ENCODE measurements at places on chromosomes 2 and 18. TPM values are rescaled to one million over a fixed set of nuclear protein-coding genes. Genes with fewer than 3 reads are reported as not detected.

Gene CELF4
- total RNA-seq: not detected

Gene SCTR
- total RNA-seq: 0.18 TPM

Gene CAB39
- total RNA-seq: 85.2 TPM

Gene MC2R
- not detected for total RNA-seq

Gene SIX3
- total RNA-seq: not detected

Gene DPP4
- 1.8 TPM for total RNA-seq

Gene PTH2R
- total RNA-seq: 0.55 TPM

GRCh38 chr2:168338292-168338691, 90.9 kb upstream of the STK39 start:
- H3K27ac ChIP-seq: no peak overlapping the region
- H3K4me1 ChIP-seq: no peaks in the 10 kb centered on the region
- no peaks in the 10 kb centered on the region for H3K36me3 ChIP-seq
- no peak for DNase-seq
- no peak overlapping the region for H3K4me3 ChIP-seq
- no peaks in the 10 kb centered on the region for H3K27me3 ChIP-seq

DNA sequence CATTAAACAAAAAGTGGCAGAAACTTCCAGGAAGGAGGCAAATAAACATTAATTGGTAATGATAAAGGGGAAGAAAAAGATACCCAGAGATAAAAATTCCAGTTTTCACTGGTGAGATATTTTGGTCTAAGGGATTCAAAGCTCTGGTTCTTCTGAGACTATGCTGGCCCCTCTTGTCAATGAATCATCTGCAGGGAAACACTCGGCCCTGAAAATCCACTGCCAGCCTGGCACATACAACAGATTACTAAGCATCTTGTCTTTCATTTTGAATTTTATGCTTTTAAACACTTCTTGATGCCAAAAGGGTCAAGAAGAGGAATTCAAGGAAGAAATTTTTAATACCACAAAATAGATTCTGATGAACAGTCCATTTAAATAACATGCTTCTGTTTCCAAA, 1603.8 kb upstream of the ZEB2 start:
- DNase-seq: no peak
- H3K27me3 ChIP-seq: no peaks in the 10 kb centered on the region
- no peaks in the 10 kb centered on the region for H3K36me3 ChIP-seq
- H3K27ac ChIP-seq: no peak overlapping the region
- H3K4me3 ChIP-seq: no peak overlapping the region

DNA sequence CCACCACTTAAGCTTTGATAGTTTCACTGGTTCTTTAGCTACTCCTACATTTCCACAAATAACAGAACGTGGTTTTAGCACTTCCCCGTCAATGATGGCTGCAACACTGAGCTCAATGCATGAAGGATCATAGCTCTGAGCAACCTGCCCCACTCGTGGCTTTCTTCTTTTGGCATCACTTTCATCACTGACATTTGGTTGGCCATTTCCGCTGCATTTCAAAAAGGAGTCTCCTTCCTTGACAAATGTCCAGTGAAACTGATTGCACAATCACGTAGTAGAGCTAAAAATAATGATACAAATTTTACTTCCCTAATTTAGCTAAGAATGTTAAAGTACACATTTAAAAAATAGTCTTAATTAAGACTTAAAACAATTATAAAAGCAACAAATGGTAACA, 205.2 kb upstream of the HDAC4 start:
- no peaks in the 10 kb centered on the region for H3K4me1 ChIP-seq
- H3K4me3 ChIP-seq: no peak overlapping the region
- no peak overlapping the region for H3K27ac ChIP-seq
- H3K36me3 ChIP-seq: no peaks in the 10 kb centered on the region
- peaks cover 38% of the 10 kb centered on the region for H3K27me3 ChIP-seq

- peak within 1 kb of the TSS; percentile 78 for H3K4me3 ChIP-seq
- H3K27ac ChIP-seq: peak within 1 kb of the TSS; percentile 95
- H3K36me3 ChIP-seq: no peaks in the 10 kb centered on the region
Measured at GRCh38 chr2:162318328-162319180, at the start of gene IFIH1. IFIH1 (minus strand) TSS chr2:162318684; CDS start chr2:162318307, 377 bp downstream.

GRCh38 chr2:40282428-40282827, 169.5 kb downstream of the SLC8A1 start:
- DNase-seq: no peak
- H3K4me1 ChIP-seq: no peaks in the 10 kb centered on the region
- H3K27me3 ChIP-seq: no peaks in the 10 kb centered on the region

GRCh38 chr18:38368886-38369285, 803.3 kb upstream of the CELF4 start:
- H3K36me3 ChIP-seq: no peaks in the 10 kb centered on the region
- no peak overlapping the region for H3K27ac ChIP-seq
- DNase-seq: no peak

- no peak overlapping the region for H3K27ac ChIP-seq
- no peaks in the 10 kb centered on the region for H3K27me3 ChIP-seq
- H3K4me3 ChIP-seq: no peak overlapping the region
- DNase-seq: no peak
- no peaks in the 10 kb centered on the region for H3K36me3 ChIP-seq
Measured at GRCh38 chr2:192828947-192829346, 634.2 kb upstream of the TMEFF2 start.

- H3K27ac ChIP-seq: no peak overlapping the region
- no peak for DNase-seq
- H3K27me3 ChIP-seq: no peaks in the 10 kb centered on the region
- no peaks in the 10 kb centered on the region for H3K36me3 ChIP-seq
Measured at GRCh38 chr2:169119851-169120250, 50.5 kb downstream of the DHRS9 start.

GRCh38 chr18:60372596-60372995, at the start of gene MC4R:
MC4R (minus strand) TSS chr18:60372775; CDS start chr18:60372349, 426 bp downstream.
- no peaks in the 10 kb centered on the region for H3K4me1 ChIP-seq
- peak; percentile 83 for DNase-seq
- peak within 1 kb of the TSS; percentile 0 for H3K4me3 ChIP-seq
- no peaks in the 10 kb centered on the region for H3K27me3 ChIP-seq
- H3K36me3 ChIP-seq: no peaks in the 10 kb centered on the region

GRCh38 chr2:232838406-232838874, 31.6 kb upstream of the SNORC start:
- H3K36me3 ChIP-seq: peaks cover 86% of the 10 kb centered on the region
- peaks cover 15% of the 10 kb centered on the region for H3K4me1 ChIP-seq
- H3K4me3 ChIP-seq: no peak overlapping the region
- DNase-seq: peak; percentile 48
- H3K27ac ChIP-seq: peak overlapping the region; percentile 43

- peaks cover 35% of the 10 kb centered on the region for H3K4me1 ChIP-seq
- DNase-seq: no peak
- H3K27ac ChIP-seq: no peak overlapping the region
- H3K27me3 ChIP-seq: no peaks in the 10 kb centered on the region
Measured at GRCh38 chr2:11683966-11684365, 14.0 kb upstream of the NTSR2 start.

GRCh38 chr2:235951982-235952381, 216.2 kb downstream of the GBX2 start:
- no peaks in the 10 kb centered on the region for H3K4me1 ChIP-seq
- peak; percentile 15 for DNase-seq
- H3K4me3 ChIP-seq: no peak overlapping the region
- H3K36me3 ChIP-seq: no peaks in the 10 kb centered on the region

- H3K4me1 ChIP-seq: no peaks in the 10 kb centered on the region
- DNase-seq: peak; percentile 7
- no peak overlapping the region for H3K27ac ChIP-seq
- H3K27me3 ChIP-seq: no peaks in the 10 kb centered on the region
Measured at GRCh38 chr2:103008586-103008985, 246.8 kb downstream of the TMEM182 start.

GRCh38 chr2:22981785-22982184, 403.2 kb upstream of the KLHL29 start:
- no peaks in the 10 kb centered on the region for H3K4me1 ChIP-seq
- no peak for DNase-seq
- no peaks in the 10 kb centered on the region for H3K36me3 ChIP-seq

GRCh38 chr2:102977426-102978090, 215.7 kb downstream of the TMEM182 start:
- H3K4me3 ChIP-seq: no peak overlapping the region
- DNase-seq: no peak
- H3K27me3 ChIP-seq: no peaks in the 10 kb centered on the region
- H3K27ac ChIP-seq: no peak overlapping the region
- H3K4me1 ChIP-seq: no peaks in the 10 kb centered on the region

DNA sequence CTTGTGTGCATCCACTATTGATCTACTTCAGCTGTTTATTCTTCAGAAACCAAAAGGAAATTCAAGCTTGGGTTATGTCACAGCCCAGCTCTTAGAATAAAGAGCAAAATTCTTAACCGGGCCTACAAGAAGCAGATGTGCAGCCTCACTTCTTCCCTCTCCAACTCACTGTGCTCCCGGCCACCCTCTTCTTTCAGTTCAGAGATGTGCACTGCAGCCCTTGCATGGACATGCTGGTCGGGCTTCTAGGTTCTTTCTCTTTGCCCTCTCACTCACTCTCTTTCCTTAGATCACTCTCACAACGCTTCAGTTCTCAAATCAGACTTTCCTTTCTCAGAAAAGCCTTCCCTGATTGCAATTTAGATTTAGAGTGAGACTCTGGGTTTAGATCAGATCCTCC, 104.1 kb downstream of the CHN1 start:
- no peaks in the 10 kb centered on the region for H3K27me3 ChIP-seq
- no peaks in the 10 kb centered on the region for H3K36me3 ChIP-seq
- H3K4me3 ChIP-seq: no peak overlapping the region
- DNase-seq: peak; percentile 28
- H3K4me1 ChIP-seq: no peaks in the 10 kb centered on the region
- H3K27ac ChIP-seq: no peak overlapping the region

DNA sequence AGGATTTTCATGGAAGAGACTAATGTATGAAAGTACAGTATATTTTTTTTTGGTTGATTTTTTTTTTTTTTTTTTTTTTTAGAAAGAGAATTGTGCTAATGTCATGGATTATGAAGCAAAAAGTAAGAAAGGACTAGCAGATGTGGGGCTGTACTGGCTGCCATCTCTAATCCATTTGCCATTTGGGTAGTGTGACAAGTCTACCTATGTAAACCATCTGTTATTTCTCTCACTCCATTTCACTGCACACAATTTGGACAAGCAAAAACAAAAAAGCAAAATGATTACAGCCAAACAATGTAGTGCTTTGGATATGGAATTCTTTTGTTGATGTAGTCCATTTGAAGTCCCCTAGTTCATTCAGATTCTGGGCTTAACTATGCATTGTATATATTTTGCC, 1355.4 kb downstream of the LRP1B start:
- no peak for DNase-seq
- H3K36me3 ChIP-seq: no peaks in the 10 kb centered on the region
- H3K4me3 ChIP-seq: no peak overlapping the region
- H3K27ac ChIP-seq: no peak overlapping the region
- H3K27me3 ChIP-seq: no peaks in the 10 kb centered on the region
